ENCODE measurements at places on chromosomes 2 and 18. TPM values are rescaled to one million over a fixed set of nuclear protein-coding genes. Genes with fewer than 3 reads are reported as not detected.

NGEF gene
- total RNA-seq: 3.2 TPM

SH3BP4 gene
- total RNA-seq: 39.4 TPM

RAB27B gene
- 0.60 TPM for total RNA-seq

MAP3K19 gene
- not detected for total RNA-seq

TSPYL6 gene
- not detected for total RNA-seq

ONECUT2 gene
- 1.9 TPM for total RNA-seq

LIMS2 gene
- 4.9 TPM for total RNA-seq

PSMD1 gene
- 179 TPM for total RNA-seq

ALK gene
- total RNA-seq: 0.09 TPM

CXCR4 gene
- 1.3 TPM for total RNA-seq

TMEM198 gene
- total RNA-seq: 11.0 TPM

MYCN gene
- 142 TPM for total RNA-seq

ANKRD30B gene
- total RNA-seq: not detected

DNA sequence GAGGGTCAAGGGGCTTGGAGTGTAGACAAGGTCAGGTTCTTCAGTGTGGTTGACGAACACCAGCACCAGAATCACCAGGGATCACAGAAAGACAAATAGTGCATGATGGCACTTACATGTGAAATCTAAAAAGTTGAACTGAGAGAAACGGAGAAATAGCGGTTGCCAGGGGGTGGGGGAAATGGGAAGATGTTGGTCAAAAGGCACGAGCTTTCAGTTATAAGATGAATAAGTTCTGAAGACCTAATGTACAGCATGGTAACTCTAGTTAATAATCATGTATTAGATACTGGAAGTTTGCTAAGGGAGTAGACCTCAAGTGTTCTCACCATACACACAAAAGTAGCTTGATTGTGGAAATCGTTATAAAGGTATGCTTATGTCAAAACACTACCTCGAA lies 43.7 kb upstream of the DARS1 start:
- no peak for DNase-seq
- H3K4me3 ChIP-seq: no peak overlapping the region
- H3K4me1 ChIP-seq: no peaks in the 10 kb centered on the region
- H3K27me3 ChIP-seq: no peaks in the 10 kb centered on the region

- no peak overlapping the region for H3K27ac ChIP-seq
- H3K4me3 ChIP-seq: no peak overlapping the region
- no peaks in the 10 kb centered on the region for H3K4me1 ChIP-seq
- H3K27me3 ChIP-seq: no peaks in the 10 kb centered on the region
- no peak for DNase-seq
These were observed 65.8 kb downstream of the FAM210A start for GRCh38 chr18:13660510-13660909.

- no peak for DNase-seq
- H3K4me3 ChIP-seq: no peak overlapping the region
- H3K4me1 ChIP-seq: no peaks in the 10 kb centered on the region
- no peak overlapping the region for H3K27ac ChIP-seq
These were observed 14.3 kb downstream of the KCNH7 start for GRCh38 chr2:162824304-162824703.

DNA sequence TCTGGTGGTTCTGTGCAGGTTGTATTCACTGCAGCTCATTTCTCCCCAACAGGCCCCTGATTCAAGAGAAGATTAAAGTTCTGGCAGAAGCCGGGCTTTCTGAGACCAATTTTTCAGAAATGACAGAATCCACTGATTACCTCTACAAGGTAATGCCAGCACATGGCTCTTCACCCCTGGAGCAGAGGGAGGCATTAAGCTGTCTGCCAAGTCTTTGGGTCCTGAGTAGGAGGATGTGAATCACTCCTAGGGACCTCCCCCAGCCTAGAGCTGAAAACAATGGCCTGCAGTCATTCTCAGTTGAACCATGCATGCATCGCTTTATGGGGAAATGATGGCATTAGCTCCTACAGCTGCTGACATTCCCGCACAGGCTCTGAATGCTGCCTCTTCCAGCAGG lies 20.5 kb upstream of the RPL37A start:
- peaks cover 2% of the 10 kb centered on the region for H3K36me3 ChIP-seq
- no peak overlapping the region for H3K27ac ChIP-seq
- DNase-seq: no peak
- H3K4me3 ChIP-seq: no peak overlapping the region
- no peaks in the 10 kb centered on the region for H3K4me1 ChIP-seq

GRCh38 chr18:56945171-56946083 lies 201.5 kb upstream of the BOD1L2 start:
- no peaks in the 10 kb centered on the region for H3K27me3 ChIP-seq
- no peak overlapping the region for H3K4me3 ChIP-seq
- H3K4me1 ChIP-seq: no peaks in the 10 kb centered on the region
- no peak overlapping the region for H3K27ac ChIP-seq

- H3K27ac ChIP-seq: no peak overlapping the region
- no peak overlapping the region for H3K4me3 ChIP-seq
- peaks cover 16% of the 10 kb centered on the region for H3K4me1 ChIP-seq
- H3K27me3 ChIP-seq: no peaks in the 10 kb centered on the region
- no peaks in the 10 kb centered on the region for H3K36me3 ChIP-seq
These were observed 131.6 kb downstream of the OSR1 start for GRCh38 chr2:19226871-19227270.

GRCh38 chr2:127770973-127771735 lies 39.8 kb downstream of the WDR33 start:
- H3K36me3 ChIP-seq: no peaks in the 10 kb centered on the region
- no peaks in the 10 kb centered on the region for H3K4me1 ChIP-seq
- no peak overlapping the region for H3K27ac ChIP-seq
- DNase-seq: no peak
- H3K4me3 ChIP-seq: no peak overlapping the region

GRCh38 chr2:219354582-219354981 lies 22.0 kb upstream of the RESP18 start:
- peaks cover 5% of the 10 kb centered on the region for H3K4me1 ChIP-seq
- no peak for DNase-seq
- no peak overlapping the region for H3K4me3 ChIP-seq

- no peak overlapping the region for H3K4me3 ChIP-seq
- H3K36me3 ChIP-seq: no peaks in the 10 kb centered on the region
- H3K27ac ChIP-seq: no peak overlapping the region
- H3K4me1 ChIP-seq: no peaks in the 10 kb centered on the region
- DNase-seq: no peak
- H3K27me3 ChIP-seq: no peaks in the 10 kb centered on the region
These were observed 40.1 kb upstream of the PTH2R start for GRCh38 chr2:208366215-208367127.

GRCh38 chr18:79173742-79174141 lies 104.5 kb downstream of the ATP9B start:
- H3K36me3 ChIP-seq: no peaks in the 10 kb centered on the region
- DNase-seq: no peak
- no peak overlapping the region for H3K27ac ChIP-seq

- no peak overlapping the region for H3K4me3 ChIP-seq
- H3K27me3 ChIP-seq: no peaks in the 10 kb centered on the region
- DNase-seq: no peak
- no peaks in the 10 kb centered on the region for H3K36me3 ChIP-seq
These were observed 86.4 kb downstream of the DGKD start for GRCh38 chr2:233440714-233441113.

- H3K27me3 ChIP-seq: no peaks in the 10 kb centered on the region
- H3K4me1 ChIP-seq: peaks cover 2% of the 10 kb centered on the region
- peak; percentile 9 for DNase-seq
- H3K4me3 ChIP-seq: peak overlapping the region; percentile 66
- H3K27ac ChIP-seq: no peak overlapping the region
These were observed 775 bp downstream of the RNF125 start for GRCh38 chr18:32019251-32019948.

- DNase-seq: no peak
- H3K4me3 ChIP-seq: no peak overlapping the region
- no peaks in the 10 kb centered on the region for H3K36me3 ChIP-seq
- no peaks in the 10 kb centered on the region for H3K4me1 ChIP-seq
These were observed 318.9 kb upstream of the SYT4 start for GRCh38 chr18:43596105-43596712.

DNA sequence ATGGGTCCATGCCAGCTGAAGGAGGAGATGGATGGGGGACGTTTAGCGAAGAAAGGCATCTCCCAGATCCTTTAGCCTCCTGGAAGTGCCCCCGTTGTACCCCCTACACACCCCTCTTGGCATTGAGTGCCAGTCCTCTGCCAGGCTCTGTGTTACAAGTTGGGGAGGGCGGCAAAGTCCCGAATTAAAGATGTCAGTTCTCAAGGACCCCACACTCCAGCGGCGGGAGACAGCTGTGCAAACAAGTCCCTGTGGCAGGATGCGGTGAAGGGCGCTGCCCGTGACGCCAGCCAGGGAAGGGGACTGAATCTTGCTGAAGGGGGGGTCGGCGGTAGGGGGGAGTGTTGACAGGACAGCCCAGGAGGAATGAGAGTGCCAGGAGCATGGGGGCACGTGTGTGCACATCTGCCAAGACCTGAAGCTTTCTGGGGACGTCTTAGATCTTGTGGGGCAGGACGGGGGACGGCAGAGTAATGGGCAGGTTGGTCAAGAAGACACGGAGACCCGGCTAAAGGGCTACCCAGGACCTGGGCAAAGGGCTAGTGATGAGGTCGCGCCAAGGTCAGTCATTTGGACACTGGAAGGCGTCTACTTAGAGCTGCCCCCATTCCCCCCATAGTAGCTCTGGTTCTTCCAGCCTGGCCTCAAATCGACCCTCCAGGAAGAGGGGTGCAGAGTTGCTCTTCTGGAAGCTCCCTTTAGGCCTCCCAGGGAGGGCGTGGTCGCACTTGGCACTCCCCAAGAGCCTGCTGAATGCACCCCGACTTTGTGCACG lies 2.8 kb upstream of the CTDSP1 start:
- no peaks in the 10 kb centered on the region for H3K36me3 ChIP-seq
- H3K27ac ChIP-seq: no peak overlapping the region
- H3K4me1 ChIP-seq: peaks cover 30% of the 10 kb centered on the region
- no peak for DNase-seq
- H3K27me3 ChIP-seq: peaks cover 34% of the 10 kb centered on the region
- peak overlapping the region; percentile 56 for H3K4me3 ChIP-seq

DNA sequence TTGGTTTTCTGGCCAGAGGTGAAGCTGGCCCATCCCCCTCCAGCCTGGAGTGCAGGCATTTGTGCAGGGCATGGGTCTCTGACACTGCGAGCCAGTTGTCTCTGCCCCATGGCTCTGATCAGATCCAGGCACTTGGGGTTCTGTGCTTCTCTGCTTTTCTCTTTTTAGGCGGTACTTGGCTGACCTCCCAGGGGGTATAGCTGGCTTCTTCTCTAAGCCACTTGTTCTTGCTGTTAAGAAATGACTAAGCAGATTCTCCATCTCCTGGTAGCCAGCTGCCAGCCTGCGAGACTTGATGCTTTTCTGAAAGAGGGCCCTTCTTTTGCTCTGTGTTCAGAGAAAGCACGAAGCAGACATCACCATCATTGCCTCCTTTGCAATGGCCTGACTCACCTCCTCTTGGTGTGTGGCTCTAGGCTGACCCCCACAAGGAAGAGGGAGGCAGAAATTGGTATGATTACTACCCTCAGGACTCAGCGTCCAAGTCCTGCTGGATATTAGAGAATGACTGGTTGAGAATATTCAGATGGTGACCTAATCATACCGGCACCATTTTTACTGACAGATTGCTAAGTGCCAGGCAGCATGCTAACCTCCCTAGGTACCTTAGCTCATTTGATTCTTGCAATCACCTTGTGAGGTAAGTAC lies 32.7 kb downstream of the TNP1 start:
- H3K4me3 ChIP-seq: no peak overlapping the region
- no peak for DNase-seq
- no peak overlapping the region for H3K27ac ChIP-seq
- no peaks in the 10 kb centered on the region for H3K27me3 ChIP-seq
- H3K4me1 ChIP-seq: no peaks in the 10 kb centered on the region
- no peaks in the 10 kb centered on the region for H3K36me3 ChIP-seq

DNA sequence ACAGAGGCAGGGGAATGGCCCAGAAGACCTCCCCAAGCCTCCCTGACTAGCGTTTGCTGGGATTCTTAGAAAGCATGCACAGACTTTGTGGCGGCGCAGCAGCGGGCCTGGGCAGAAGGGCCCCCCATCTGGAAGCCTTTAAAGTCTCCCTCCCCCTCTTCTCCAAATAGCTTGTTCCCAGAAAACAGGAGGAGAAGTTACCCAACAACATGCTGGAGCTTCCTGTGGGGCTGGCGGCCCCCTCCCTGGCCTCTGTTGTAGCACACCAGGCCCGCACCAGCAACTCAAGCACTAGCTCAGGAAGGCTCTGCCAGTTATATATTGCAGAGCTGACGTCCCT lies 334.8 kb downstream of the DYSF start:
- H3K4me3 ChIP-seq: no peak overlapping the region
- H3K36me3 ChIP-seq: no peaks in the 10 kb centered on the region
- H3K27me3 ChIP-seq: no peaks in the 10 kb centered on the region
- H3K27ac ChIP-seq: no peak overlapping the region
- H3K4me1 ChIP-seq: no peaks in the 10 kb centered on the region

GRCh38 chr2:181742922-181743722 lies 62.8 kb upstream of the NEUROD1 start:
- no peak overlapping the region for H3K27ac ChIP-seq
- H3K27me3 ChIP-seq: no peaks in the 10 kb centered on the region
- DNase-seq: no peak
- no peaks in the 10 kb centered on the region for H3K4me1 ChIP-seq
- H3K4me3 ChIP-seq: no peak overlapping the region
- H3K36me3 ChIP-seq: no peaks in the 10 kb centered on the region

- no peaks in the 10 kb centered on the region for H3K36me3 ChIP-seq
- peak; percentile 42 for DNase-seq
- no peak overlapping the region for H3K4me3 ChIP-seq
- no peak overlapping the region for H3K27ac ChIP-seq
- no peaks in the 10 kb centered on the region for H3K4me1 ChIP-seq
- H3K27me3 ChIP-seq: no peaks in the 10 kb centered on the region
These were observed 35.7 kb upstream of the ALPP start for GRCh38 chr2:232342635-232343565.

DNA sequence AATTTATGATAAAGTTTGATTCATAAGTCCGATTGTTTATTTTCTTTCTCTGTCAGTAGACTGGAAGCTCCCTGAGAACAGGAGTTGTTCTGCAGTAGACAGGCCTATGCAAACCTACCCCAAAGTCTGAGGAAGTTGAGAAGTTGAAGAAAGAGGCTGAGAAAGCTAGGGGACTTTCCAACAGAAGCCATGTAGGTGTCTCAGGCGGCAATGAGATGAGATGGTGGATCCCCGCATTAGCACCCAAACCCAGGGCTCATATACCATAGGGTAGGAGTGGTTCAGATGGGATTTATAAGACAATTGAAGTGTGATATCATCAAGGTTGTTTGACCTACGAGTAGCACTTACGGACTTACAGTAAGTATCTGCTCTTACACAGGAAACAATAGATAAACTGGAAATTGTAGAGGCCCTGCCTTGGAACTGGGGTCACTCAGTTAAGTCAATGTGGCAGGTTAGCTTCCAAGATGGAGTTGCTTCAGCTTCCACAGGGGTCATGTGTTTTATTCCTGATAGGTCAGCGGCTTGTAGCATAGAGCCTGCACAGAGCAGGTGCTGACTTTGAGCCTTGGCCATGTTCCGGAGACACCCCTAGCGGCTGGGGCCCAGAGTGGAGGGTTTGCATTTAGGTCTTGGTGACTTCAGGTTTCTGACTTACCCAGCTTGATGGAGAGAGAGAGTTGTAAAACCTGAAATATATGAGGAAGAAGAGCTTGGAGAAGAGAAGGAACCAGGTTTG lies 2.3 kb upstream of the PSD4 start:
- no peaks in the 10 kb centered on the region for H3K27me3 ChIP-seq
- H3K36me3 ChIP-seq: no peaks in the 10 kb centered on the region
- no peak overlapping the region for H3K27ac ChIP-seq

GRCh38 chr18:51191128-51191717 lies 6.3 kb downstream of the MEX3C start:
- H3K4me1 ChIP-seq: peaks cover 3% of the 10 kb centered on the region
- H3K27ac ChIP-seq: no peak overlapping the region
- no peak overlapping the region for H3K4me3 ChIP-seq

Measured in H1 (cell line).